ENCODE measurements at places on chromosomes 6 and 20. TPM values are rescaled to one million over a fixed set of nuclear protein-coding genes. Genes with fewer than 3 reads are reported as not detected.

The RGS17 gene
- 6.6 TPM for total RNA-seq

DNA sequence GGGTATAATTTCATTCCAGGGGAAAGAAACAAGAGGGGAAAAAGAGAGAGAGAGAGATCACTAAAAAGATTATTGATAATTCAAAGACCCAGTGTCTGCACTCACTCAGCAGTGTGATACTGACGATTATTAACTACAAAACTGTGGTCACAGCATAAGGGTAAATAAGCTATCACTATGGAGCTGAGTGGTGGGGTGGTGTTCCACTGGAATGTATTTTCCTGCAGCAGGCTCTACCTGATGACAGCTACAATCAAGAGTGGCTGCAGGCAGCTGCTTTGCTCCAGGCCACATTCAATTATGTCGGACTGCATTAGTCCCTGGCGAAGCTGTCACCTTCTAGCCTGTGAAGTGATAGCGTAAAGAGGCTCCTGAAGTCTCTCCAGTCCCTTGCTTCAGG, 122.2 kb upstream of the TFAP2D start:
- no peak for DNase-seq

DNA sequence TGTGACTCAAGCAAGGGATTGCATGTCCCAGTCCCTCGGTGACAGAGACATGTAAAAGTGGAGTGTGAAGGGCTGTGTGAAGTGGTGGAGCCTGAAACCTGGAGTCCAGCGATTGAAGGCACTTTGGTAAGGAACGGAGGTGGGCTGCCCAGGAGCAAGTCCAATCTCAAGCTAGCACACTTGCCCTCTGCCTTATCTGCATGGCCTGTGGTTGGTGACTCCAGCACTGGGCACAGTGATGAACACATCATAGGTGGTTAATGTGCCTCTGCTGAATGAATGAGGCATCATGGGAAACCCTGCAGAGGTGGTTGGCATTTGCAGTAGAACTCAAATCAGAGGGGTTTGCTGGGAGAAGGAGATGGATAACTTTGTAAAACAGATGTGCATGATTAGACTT, 14.9 kb upstream of the ULBP3 start:
- DNase-seq, result no peak

DNA sequence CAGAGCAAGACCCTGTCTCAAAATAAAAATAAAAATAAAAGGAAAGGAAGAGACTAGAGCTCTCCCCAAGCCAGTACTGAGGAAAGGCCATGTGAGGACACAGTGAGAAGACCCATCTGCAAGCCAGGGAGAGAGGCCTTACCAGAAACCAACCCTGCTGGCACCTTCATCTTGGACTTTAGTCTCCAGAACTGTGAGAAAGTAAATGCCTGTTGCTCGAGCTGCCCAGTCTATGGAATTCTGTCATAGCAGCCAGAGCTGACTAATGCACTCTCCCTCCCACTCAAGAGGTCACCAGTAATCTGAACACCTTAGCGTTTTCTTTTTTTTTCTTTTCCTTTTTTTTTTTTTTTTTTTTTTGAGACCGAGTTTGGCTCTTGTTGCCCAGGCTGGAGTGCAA, 7.3 kb upstream of the PRPH2 start:
- DNase-seq, result no peak

- DNase-seq, result no peak
These were observed 80.5 kb downstream of the IMPG1 start for GRCh38 chr6:75991941-75992340.

DNA sequence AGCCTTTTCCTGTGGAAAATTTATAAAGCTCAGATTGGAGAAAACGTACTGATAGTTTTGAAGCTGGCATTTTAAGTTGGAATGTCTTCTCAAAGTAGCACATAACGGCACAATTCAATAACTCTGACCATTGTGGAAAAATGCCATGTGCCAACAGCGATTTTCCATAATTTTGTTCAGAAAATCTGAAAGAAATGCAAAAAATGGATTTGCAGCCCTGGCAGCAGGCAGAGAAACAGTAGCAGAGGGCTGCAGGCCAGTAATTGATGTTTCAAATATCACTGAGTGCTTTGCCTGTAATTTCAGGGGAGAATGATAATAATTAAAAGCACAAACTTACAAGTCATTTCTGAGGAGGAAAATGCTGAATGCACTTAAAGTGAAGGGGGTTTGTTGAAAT, 507.4 kb downstream of the MAFB start:
- no peak for DNase-seq

GRCh38 chr20:62067547-62068260, 2.0 kb upstream of the TAF4 start:
- no peak for DNase-seq
